Stimulated activated CD8-positive, alpha-beta memory T cell treated with anti-CD3 and anti-CD28 coated beads, Interleukin-4, amount 100 ng/mL, for 4 hours (primary cell): ENCODE measurements at places on chromosomes 3 and 15.

DNA sequence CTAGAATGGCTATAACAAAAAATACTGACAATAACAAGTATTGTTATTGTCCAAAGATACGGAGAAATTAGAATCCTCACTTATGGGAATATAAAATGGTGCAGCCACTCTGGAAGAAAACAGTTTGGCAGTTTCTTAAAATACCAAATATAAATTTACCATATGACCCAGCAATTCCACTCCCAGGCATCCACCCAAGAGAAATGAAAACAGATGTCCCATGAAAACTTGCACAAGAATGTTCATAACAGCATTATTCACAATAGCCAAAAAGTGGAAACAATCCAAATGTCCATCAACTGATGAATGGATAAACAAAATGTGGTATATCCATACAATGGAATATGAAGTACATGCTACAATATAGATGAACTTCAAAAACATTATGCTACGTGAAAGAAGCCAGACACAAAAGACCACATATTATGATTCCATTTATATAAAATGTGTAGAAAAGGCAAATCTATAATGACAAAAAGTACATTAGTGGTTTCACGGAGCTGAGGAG lies 9.4 kb downstream of the AAGAB start:
- no peak for DNase-seq

GRCh38 chr3:122004107-122004506 lies 17.9 kb downstream of the ILDR1 start:
- DNase-seq: no peak

- DNase-seq: no peak
These were observed 91.7 kb downstream of the APBA2 start for GRCh38 chr15:28977377-28978010.

DNA sequence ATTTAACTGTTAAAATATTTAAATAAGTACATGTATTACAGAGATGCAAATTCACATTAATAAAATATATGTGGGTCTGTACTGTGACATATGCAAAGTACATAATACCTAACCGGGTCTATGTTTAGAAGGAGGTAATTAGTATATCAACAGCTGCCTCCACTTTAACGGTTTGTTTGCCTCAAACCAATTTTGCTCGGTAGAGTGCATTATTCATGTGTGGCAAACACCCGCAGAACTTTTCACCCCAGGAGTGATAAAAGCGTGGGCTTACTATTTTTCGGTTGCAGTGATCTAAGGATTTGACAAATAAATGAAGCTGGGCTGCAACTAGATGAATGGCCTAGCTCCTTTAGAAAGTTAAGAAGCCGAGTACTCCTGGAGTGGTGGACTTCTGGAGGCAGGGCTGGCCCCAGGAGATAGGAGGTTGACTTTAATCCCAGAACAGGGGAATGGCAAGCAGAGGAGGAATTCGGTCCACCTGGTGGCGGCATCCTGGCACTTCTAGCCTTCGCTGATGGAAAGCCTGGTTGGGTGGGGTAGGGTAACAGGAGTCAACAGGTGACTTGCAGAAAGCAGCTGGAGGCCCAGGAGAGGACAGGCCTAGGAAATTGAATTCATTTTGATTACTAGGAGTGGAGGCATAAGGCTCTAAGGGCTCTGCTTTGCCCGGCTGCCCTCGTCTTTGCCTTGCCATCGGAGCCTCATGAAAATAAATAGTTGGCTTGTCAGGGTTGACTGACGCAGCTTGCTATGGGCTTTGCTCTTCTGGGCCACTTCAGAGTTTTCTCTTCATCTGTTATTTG lies 2.4 kb downstream of the SLCO3A1 start:
- DNase-seq: no peak

DNA sequence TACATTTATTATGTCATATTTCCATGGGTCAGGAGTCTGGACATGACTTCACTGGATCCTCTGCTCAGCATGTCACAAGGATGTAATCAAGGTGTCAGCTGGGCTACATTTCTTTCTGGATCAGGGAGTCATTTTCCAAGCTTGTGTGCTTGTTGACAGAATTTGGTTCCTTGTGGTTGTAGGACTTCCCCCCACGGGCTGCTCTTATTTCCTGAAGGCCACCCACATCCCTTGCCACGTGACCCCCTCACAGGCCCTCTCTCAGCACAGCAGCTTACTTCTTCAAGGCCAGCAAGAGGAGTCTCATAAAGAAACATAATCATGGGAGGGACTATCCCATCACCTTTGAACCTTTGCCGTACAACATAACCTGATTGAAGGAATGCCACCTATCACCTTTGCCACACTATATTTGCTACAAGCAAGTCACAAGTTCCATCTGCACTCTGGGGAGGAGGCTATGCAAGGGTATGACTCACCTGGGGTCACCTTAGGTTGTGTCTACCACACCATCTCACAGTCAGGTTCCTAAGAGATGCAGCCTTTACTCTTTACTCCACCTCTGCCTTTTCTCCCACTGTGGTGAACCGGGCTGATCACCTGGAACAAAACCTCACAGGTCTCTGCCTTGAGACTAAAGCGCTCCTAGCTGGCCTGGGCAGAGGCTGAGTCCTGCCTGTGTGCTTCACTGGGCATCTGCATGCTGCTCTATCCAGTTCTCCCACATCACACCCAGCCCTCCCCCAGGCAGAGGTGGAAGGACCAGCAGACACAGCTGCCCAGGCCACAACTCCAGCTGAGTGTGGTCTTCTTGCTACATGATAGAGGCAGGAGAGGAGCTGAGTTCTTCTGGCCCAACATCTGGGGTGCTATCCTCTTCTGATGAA lies 13.5 kb downstream of the RAB6B start:
- DNase-seq: no peak
